ENCODE measurements at places on chromosomes 16 and 17.

DNA sequence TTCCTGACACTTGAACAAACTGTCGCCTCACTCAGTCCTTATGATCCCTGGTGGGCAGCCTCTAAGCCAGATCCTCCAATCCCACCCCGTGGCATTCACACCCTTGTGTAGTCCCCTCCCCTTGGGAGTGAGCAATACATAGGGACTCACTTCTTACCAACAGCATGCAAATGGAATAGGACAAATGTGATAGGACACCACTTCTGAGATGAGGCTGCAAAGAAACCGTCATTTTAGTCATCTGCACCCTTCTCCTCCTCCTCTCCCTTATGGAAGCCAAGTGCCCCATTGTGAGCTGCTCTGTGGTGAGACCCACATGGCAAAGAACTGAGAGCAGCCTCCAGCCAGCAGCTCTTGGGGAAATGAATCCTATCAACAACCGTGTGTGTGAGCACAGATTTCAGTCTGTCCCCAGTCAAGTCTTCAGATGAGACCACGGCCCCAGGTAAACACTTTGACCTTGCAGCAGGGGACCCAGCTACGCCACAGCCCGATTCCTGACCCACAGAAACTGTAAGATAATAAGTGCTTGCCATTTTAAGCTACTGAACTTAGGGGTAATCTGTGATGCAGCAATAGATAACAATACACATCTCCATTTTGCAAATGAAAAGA lies 46.9 kb downstream of the ZFHX3 start:
- no peak for DNase-seq

GRCh38 chr16:20910781-20911321 lies 10.3 kb downstream of the LYRM1 start:
- no peak for DNase-seq

- peak; percentile 54 for DNase-seq
Observed at GRCh38 chr16:84617041-84617790, 662 bp downstream of the COTL1 start.

GRCh38 chr17:75418531-75418930 lies 13.1 kb upstream of the GRB2 start:
- DNase-seq = no peak

DNA sequence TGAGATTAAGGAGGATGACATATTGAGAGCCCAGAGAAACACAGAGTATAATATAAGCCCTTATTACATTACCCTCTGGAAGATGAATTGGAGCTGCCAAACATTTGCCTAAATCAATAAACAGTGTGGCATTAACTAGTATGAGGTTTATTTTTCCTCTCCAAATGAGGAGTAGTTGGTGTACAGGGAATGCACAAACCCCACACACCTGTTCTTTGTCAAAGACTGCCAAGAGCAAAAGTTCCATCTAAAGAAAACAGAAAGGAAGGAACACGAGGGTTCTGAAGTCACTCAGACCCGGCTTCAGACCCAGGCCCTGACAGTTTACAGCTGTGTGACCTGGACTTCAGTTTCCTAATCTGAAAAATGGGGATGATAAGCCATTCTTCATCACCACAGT lies 138.1 kb downstream of the SHISA9 start:
- DNase-seq = no peak

All from activated CD4-positive, alpha-beta T cell treated with anti-CD3 and anti-CD28 coated beads, Interleukin-2, amount 10 ng/mL, durations not matched to agents 7 days and 5 days (primary cell).